ENCODE measurements at places on chromosomes 3 and 15.

GRCh38 chr3:11735638-11736037, 91.9 kb upstream of the VGLL4 start:
- DNase-seq, result no peak

GRCh38 chr3:42647821-42648459, 5.6 kb upstream of the ZBTB47 start:
- DNase-seq, result no peak

DNA sequence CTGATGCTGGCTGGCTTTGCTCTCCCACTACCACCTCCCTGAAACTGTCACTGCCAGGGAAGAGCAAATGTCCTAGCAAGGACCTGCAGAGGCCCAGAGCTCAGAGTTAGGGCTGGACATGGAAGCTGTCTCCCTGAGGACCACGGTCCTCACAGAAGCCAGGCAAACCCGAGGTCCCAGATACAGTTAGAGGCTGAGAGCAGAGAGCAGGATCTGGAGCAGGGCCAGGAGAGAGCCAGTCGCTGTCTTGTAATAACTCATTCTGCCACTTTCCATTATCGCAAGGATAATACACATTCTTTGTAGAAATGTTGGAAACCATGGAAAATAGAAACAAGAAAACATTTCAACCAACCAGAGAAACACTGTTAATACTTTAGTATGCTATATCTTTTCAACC, 10.1 kb downstream of the GHSR start:
- no peak for DNase-seq

DNA sequence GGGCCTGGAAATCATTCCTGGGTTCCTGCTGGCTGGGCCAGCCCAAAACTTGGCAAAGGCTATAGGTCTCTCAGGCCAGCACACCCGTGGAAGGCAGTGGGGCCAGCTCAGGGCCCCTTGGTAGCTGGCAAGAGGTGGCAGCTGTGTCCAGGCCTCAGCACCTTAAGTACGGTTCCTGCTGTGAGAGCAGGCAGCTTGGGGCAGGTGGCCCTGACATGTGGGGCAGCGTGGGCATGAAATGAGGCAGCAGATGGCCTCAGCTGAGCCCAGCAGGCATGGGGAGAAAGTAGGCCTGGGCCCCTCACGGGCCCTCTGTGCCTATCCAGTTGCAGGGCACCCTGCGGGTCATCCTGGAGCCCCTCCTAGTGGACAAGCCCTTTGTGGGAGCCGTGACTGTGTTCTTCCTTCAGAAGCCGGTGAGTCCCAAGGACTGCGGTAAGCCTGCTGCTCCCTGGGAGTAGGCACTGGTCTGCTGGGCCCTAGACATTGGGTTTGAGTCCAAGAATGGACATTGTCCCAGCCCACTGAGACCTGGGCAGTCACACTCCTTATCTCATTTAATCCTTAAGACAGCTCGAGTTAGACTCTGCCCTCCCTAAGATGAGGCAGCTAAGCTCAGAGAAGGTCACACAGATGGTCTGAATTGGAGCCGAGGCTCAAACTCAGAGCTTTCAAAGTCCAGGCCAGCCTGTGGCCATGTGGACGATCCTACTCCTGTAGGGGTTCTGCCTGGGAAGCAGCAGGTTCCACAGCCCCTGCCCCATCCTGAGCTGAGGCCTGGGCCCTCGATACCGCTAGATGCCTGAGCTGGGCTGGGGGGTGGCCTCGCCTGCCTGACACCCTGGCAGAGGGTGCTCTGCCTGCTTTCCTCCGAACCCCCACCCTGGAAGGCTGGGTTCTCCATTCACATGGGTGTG, 25.5 kb downstream of the ESYT3 start:
- DNase-seq, result no peak

DNA sequence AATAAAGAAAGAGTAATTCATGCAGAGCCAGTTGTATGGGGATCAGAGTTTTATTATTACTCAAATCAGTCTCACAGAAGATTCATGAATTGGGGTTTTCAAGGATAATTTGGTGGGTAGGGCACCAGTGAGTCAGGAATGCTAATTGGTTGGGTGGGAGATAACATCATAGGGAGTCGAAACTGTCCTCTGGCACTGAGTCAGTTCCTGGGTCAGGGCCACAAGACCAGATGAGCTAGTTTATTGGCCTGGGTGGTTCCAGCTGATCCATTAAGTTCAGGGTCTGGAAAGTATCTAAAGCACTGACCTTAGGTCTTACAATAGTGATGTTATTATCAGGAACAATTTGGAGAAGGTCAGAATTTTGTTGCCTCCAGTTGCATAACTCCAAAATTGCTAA, 998.6 kb upstream of the EPHA6 start:
- no peak for DNase-seq

- no peak for DNase-seq
Measured at GRCh38 chr3:99499235-99500158, 138.9 kb upstream of the COL8A1 start.

GRCh38 chr3:123960781-123961507, at the start of gene CCDC14:
TSS of gene CCDC14 (minus strand) at chr3:123961229. CDS start at chr3:123961173, 56 bp downstream.
- DNase-seq, result peak; percentile 85

GRCh38 chr3:101643009-101643844, 33.7 kb downstream of the ZBTB11 start:
- no peak for DNase-seq

DNA sequence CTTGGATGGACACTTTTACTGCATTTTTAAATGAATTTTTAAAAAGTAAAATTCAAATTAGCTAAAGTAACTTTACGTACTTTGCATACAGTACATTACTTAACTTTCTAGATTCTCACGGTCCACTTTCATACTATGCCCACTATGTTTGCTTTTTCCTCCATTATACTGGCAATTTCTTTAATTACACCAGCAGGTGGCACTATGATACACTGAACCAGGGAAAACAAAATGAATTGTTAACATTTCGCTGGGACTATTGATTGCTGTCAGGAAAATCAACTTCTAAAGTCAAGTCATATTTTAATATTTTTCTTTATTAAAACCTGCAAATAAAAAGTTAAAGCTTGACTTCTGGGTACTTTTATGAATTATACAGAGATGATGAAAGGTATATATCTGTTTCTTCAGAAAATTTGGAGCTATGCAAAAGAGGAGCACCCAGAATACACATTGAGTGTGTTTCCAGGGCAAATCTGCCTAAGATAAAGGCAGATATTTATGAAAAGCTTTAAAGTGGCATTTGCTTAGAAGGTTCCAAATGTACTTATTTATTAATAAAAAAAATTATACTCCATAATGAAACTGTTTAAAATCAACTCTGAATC, 21.8 kb upstream of the POU1F1 start:
- DNase-seq, result no peak

DNA sequence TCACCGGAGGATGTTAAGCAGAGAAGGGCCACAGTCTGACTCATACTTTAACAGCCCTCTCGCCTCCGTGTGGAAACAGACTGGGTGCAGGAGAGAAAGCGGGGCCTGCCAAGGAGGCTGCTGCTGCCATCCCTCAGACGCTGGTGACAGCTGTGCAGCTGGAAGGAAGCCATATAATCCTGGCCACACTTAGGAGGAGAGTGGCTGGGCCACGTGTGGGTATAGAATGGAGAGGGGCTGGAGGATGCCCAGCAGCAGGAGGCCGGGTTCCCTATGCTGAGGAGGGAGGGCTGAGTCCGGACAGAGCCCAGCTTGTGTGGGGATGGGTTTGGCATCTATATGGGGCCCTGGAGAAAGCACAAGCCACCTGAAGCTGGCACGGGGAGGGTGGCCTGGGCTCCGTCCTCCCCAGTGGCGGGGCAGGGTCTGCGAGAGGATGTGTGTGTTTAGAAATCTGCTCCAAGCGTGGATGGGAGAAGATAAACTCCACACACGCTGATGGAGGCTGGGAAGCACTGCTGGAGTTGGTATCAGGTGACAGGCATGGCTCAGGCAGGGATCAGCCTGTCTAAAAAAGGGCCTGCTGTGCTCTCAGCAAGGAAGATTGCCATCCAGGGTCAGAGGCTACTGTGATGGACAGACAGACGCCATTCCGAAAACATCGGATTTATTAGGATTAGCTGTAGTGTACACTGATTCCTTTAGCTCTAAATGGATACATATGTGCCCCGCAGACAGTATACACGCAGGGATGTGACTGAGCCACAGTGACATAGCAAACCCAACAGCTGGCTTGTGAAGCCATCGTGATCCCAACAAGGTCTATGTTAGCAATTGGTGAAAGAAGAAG, 15.9 kb downstream of the ABTB1 start:
- DNase-seq, result no peak

- DNase-seq, result no peak
Measured at GRCh38 chr3:178003756-178004155, 532.5 kb upstream of the KCNMB2 start.

DNA sequence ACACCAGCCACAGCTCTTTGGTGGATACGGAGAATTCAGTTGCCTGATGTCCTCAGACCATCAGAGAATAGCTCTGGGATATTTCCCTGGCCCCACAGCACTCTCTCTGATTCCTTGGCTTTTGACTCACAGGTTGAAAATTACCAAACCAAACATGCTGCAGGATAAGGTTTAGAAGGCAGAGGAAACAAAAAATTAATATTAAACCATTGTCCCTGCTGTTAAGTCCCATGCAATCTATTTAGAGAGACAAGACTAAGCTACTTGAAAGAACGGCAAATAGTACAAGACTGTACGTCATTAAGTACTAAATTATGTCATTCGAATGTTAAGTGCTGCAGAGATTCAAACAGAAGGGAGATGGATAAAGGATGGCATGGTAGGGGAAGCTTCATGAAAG, 501.4 kb downstream of the MECOM start:
- DNase-seq, result no peak

DNA sequence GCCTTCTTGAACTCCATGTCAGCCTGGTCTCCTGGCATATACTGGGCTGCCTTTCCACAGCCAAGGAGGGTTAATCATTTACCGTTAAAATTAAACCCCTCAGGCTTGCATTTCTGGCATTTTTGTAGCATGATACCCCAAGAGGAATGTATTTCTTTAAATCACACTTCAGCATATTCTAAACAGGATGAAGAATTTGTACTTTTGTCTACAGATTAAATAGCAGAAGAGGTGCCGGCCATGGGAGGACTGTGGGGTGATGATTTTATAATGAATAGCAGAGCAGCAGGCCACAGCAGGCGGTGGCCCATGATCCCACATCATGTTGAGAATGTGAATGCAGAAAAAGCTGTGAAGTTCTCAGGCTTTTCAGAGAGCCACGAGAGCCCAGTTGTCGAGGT, 90.2 kb downstream of the ARNT2 start:
- no peak for DNase-seq

DNA sequence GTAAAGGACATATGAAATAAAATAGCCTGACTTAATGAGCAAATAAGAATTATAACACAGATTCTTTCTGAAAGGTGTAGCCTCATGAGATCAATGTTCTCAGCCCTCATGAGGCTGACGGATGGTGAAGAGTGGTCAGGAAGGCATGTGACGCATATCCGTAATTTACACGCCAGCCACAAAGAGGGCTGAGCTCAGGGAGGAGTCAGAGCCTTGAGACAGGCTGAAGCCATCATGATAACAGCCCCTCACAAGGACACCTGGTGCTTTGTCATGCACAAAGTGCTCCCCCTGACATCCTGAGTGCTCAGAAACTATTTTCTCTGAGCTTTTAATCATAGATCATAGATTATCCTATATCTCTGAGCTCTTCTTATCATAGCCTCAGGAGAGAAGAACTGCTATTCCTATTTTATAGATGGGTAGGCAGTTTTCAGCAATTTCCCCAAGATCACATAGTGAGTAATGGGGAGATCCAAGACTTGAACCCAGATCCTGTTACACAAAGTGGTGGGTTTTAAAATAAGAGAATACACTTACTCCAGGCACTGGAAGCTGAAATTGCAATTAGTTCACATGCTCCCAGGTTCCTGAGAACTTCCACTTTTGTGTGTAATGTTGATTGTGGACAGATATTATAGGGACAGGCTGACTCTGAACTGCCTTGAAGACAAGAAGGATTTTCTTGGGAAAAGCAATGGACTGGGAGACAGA, 267.1 kb downstream of the RPLP1 start:
- no peak for DNase-seq

GRCh38 chr3:23937296-23937695, 7.8 kb upstream of the NR1D2 start:
- DNase-seq, result no peak

DNA sequence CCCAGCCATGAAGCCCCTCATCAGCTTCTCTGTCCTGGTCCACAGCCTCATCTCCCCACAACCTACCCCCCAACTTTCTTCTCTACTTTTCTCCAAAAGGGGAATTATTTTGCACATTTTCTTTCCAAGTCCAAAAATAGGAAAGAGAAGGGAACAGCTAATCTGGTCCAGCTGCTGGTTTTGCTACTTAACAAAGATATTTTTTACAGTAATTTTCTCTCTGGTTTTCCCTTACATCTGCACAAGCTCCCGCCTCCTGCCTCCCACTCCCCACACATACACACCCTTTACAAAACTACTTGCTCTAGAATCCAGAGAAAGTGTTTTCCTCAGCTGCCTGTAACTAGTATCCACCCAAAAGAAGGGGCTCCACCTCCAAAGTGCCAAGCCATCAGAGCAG, 177.2 kb downstream of the POLR2M start:
- DNase-seq, result no peak

DNA sequence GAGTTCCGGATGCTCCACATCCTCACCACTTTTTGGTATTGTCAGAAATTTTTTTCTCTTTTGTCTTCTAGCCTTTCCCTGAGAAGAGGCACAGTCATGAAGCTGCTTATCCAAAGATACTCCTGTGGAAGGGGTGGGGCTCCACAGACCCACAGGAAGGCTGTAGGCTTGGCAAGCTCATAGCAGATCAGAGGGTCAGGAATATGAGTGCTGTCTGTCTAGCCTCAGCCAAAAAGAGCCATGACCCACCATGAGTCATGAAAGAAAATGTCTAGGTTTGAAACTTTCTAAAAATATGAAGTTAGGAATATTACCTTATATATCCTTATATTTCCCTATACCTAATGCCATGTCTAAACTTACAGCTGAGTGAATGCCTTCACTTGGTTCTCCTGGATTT, 118.2 kb upstream of the THBS1 start:
- no peak for DNase-seq

GRCh38 chr15:100152463-100152862, 189.3 kb downstream of the ADAMTS17 start:
- no peak for DNase-seq

- no peak for DNase-seq
Measured at GRCh38 chr3:196268284-196269163, 19.0 kb downstream of the PCYT1A start.

DNA sequence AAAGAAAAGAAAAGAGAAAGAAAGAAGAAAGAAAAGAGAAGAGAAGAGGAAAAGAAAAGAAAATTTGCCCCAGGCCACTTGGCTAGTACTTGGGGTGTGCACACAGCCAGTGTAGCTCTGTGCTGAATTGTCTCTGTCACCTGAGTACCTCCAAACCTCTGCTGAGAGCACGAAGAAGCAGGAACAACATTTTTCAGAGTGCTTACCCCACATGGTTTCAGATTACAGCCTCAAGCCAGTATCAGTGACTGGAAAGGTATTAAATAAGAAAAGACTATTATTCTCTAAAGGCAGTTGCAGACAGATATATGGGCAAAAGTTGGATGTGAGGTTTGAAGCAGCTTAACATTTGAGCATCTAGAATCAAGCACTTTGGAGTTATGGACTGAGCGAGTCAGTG, 113.3 kb upstream of the PHLDB2 start:
- DNase-seq, result no peak

DNA sequence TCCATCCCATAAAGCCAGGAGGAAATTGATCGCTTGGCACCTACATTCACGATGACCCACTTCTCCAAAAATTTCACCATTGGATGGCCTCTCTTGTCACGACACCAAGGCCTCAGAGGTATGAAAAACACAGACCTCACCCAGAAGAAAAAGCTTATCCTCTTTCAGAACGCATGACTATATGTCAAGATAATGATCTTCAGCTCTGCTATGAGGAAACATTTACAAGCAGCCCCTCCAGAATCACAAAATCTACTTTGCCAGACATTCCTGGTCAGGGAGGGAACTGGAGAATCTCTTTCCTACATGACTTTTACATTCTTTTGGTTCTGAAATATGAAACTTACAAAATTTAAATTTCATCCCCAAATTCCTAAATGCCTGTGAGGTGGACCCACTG, 122.7 kb downstream of the WNT5A start:
- DNase-seq, result no peak
